Left ventricle myocardium superior (tissue), 1 donor: ENCODE measurements at places on chromosomes 7 and 10.

DNA sequence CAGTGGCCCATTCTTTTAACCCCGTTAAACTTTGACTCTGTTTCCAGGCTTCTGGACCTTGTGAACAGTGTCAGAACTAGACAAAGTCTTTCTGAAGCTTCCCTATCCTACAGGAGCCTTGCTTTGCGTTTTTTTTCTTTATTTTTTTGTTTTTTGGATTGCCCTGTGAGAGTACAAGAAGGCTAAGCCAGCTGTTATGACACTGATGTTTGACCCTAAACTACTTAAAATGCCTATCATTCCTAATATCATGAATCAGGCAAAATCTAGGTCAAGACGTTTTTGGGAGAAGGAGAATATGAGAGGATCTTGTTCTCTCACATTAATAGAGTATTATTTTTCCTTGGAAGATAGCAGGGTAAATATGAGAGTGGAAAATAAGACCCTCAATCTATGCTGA is 79.8 kb downstream of the EPDR1 start:
- DNase-seq, result no peak

DNA sequence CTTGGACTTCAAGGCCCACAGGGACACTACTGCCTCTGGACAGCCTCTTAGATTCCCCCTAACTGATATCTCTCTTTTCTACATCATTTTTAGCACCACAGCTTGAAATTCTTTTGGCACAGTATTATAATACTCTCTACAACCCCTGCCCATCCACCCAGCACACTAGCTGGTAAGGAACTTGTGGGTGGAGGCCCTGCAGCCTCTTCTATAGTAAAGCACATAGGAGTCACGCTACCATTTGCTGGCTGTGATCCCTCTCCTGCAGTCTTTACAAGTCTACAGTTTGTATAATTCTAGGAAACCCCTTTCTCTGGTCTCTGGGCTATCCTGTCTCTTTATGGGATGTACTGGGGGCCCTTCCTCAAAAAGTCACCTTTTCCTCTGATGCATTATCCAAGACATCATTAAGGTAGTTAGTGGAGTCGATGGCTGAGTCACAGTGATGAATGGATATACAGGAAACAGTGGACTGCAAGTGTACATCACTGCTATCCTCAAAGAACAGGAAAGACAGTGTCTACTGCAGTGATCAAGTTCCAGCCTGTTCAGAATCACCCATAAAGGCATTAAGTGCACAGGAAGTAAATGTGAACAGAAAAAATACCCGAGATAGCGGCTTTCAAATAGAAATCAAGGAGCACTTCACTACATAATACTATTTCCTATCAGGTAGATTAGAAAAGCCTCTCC is 54.4 kb downstream of the STK17A start:
- DNase-seq, result no peak

DNA sequence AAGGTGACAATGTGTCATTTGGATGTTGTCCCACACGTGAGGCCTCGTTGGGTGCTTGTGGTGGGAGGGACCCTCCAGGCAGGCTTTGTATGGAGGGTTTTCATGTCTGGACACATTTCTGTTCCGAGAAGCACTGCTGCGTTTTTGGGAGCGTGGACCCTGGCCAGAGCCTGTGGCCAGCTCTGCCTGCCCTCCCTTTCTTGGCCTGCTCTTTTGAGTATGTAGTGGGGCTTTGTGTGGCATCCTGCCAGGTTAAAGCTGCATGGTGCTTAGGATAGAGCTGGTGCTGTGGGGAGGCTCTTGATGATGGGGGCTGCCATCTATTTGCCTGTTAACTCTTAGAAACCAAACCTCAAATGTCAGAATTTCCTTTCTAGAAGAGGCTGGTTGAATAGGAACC is 45.7 kb downstream of the GLRX3 start:
- no peak for DNase-seq

- DNase-seq, result no peak
Observed at GRCh38 chr7:91135703-91136430, 128.4 kb upstream of the FZD1 start.

GRCh38 chr7:135160858-135161653 is 9.5 kb downstream of the CYREN start:
- DNase-seq, result no peak

DNA sequence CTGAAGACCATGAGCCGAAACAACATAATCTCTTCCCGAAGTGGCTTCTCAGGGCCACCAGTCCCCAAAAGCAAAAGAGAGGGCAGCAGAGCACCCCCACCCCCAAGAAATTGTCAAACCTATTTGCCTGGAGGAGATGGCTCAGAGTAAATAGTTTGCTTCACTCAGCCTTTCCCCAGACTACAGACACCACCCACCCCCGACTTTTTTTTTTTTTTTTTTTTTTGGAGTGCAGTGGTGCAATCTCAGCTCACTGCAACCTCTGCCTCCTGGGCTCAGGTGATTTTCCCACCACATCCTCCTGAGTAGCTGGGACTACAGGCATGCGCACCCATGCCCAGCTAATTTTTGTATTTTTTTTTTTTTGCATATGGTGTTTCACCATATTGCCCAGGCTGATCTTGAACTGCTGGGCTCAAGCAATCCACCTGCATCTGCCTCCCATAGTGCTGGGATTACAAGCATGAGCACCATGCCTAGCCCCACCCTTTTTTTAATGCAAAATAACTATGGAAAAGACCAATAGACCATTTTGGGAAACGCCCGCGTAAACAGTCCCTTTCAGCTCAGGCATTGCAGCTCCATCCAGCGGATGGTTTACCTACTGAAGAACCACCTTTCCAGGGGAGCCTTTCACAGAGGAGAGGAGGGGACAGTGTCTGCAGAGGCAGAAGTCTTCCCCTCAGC is 9.7 kb downstream of the ZMIZ1 start:
- no peak for DNase-seq

GRCh38 chr7:73343671-73344380 is 15.9 kb downstream of the FKBP6 start:
- DNase-seq, result no peak

DNA sequence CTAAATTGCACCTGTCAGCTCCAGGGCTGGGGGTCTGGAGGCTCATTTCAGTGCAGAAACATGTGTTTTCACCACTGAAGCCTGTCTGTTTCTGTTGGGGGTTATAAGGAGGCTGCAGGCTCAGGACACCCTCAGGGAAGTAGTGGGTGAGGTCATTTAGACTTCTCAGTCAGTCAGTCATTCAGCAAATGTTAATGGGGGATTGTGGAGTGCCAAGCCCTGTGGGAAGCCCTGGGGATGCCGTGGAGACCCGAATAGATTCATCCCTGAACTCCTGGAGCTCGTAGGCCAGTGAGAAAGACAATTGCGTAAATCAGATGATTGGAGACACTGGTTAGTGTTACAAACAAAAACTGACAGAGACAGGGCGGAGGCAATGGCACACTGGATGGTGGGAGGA is 19.2 kb downstream of the LHPP start:
- DNase-seq, result no peak

DNA sequence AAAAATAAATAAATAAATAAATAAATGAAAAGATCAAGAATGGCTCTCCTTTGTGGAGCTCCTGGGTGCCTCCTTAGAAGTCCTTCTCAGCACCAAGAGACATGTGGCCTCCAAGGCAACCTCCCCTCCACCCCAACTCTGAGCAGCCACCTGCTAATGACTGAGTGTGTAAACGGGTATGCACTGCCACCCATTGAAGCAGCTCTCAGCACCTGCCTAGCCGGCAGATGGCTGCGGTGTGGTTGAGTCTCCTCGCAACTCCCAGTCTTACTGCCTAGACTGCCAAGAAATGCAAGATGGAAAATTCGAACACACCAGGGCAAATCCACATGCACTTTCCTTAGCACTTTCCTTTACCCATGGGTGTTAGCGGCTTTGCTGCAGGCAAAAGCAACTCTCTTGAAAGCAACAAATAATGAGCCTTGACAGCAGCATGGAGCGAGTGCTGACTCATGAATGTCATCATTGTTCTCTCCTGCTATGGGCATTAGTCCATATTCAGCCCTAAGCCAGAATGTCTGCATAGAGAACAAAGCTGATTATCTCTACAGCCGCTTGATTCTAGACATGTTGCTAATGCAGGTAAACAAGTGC is 913.9 kb upstream of the AUTS2 start:
- DNase-seq, result no peak

GRCh38 chr10:34437906-34438305 is 377.2 kb downstream of the PARD3 start:
- DNase-seq, result peak; percentile 40

DNA sequence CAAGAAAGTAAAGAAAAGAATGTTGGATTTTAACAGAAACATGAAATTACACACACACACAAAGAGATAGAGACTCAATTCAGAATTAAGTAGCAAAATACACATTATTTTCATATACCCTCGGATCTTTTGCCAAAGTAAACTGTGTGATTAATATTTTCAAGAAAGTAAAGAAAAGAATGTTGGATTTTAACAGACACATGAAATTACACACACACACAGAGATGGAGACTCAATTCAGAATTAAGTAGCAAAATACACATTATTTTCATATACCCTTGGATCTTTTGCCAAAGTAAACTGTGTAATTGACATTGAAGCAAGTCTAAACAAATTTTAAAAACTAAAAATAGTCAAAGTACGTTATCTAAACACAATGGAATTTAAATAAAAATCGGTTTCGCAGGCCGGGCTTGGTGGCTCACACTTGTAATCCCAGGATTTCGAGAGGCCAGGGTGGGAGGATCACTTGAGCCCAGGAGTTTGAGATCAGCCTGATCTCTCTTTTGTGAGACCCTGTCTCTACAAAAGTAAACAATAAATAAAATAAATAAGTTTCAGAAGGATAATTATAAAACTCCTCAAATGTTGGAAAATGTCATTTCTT is 337.3 kb upstream of the MAGI2 start:
- DNase-seq, result no peak

GRCh38 chr10:112442063-112442462 is 4.7 kb downstream of the ZDHHC6 start:
- no peak for DNase-seq

- no peak for DNase-seq
Observed at GRCh38 chr7:43803865-43804264, 45.4 kb downstream of the BLVRA start.

DNA sequence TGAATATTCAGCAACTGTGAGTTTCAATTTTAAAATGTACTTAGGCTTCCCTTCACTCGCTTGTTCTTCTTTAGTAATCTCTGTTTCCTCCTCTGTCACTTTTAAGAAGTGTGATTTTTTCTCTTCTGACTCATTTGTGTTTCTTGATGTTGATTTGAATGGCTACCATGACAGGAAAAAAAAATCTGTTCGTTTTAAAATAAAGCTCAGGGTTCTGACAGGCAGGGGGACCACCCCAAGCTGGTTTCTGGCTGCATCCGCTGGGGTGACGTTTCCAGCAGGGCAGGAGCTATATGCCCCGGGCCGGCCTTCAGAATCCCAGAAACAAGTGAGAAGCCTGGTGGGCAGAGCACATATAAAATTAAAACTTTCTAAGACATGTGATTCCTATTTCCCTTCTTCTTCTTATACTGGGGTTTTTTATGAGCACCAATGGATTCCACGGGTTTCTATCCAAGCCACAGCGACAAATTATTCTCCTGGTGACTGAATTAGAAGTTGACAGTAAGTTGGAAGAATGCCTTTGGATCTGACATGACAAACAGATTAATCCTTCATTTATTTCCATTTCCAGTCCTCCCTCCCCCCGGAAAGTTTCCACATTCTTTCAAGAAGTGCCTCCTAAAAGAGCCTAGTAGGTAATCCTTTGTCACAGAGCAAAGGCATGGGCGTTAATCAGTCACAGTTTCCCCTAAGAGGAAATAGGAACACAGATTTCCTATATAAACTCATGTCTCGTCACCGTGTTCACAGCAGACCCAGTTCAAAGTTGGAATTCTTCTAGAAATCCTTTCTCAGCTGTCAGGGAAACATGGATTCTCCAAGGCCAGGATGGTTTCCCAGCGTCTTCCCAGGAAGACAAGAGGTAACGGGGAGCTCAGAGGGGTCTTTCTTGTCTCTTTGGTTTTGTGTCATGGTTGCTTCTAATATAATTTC is 79.9 kb downstream of the PTPRE start:
- no peak for DNase-seq

DNA sequence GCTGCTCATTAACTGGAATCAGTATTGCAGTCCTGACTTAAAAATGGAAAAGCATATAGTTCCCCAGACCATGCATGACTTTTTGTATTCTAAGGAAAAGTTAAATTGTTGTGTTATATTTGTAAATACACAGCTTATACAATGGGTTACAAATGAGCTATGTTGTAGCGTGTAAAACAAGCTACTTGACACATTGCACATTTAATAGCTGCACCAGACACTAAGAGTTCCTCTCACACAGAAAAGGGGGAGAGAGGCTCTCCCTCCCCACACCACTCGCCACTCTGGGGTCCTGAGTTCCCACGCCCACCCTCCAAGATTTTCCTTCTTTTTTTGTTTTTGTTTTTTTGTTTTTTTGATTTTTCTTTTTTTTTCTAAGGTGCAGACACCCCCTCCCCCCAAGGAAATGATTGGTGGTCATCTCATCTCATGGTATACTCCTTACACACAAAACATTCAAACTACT is 6.3 kb downstream of the KLF6 start:
- DNase-seq, result no peak

- DNase-seq, result no peak
Observed at GRCh38 chr7:112648781-112649180, 141.4 kb downstream of the TMEM168 start.

DNA sequence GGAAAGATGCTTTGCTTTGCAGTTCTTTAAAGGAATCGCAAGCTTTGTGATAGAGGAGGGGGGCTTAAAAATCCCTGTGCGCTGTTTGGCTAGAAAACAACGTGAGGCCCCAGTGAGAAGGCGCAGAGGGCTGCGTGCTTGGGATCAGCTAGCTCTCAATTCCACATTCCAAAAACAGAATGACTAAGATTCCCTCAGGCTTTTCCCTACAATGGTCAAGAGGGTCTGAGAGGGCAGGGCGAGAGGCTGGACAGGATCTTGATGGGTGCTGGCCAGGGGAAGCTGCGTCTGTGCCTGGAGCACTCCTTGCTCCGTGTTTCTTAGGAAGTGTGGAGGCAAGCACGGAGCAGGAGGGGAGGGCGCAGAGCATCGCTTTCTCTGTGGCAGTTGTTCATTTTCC is 72.1 kb upstream of the INHBA start:
- DNase-seq, result no peak

DNA sequence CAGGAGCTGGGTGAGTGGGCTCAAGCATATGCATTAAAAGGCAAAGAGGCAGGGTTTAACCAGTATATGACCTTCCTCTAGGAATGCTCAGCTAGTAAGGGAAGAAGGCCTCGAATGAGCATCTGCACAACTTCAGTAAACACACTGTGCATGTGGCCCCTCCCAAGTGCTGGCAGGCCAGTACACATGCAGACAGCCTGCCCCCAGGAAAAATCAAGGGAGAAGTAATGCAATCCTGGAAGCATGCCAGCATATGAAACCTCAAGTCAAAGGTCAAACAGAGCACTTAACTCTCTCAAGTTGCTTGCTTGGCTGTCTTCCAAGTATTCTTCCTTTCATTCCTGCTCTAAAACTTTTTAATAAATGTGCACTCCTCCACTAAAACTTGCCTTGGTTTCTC is 208.4 kb downstream of the ACTR3B start:
- DNase-seq, result no peak

- DNase-seq, result peak; percentile 47
Observed at GRCh38 chr10:5910323-5911100, 20.5 kb downstream of the FBH1 start.

DNA sequence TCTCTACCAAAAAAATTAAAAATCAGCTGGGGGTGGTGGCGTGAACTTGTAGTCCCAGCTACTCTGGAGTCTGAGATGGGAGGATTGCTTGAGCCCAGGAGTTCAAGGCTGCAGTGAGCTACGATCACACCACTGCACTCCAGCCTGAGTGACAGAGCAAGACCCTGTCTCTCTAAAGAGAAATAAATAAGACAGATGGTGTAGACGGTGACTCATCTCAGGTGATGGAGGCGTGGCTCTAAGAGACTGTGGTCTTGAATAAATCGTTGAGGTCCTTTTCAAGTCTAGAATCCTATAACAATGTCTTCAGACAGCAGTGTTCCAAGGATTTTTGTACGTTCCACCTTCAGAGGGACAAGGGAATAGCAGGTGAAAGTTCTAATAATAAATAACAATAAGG is 53.8 kb upstream of the PFKFB3 start:
- no peak for DNase-seq
